ENCODE measurements at places on chromosomes 1 and 21.

- DNase-seq = no peak
Measured at GRCh38 chr1:225410036-225410435, 17.8 kb downstream of the LBR start.

GRCh38 chr1:177849579-177850290 is 120.1 kb downstream of the SEC16B start:
- no peak for DNase-seq

DNA sequence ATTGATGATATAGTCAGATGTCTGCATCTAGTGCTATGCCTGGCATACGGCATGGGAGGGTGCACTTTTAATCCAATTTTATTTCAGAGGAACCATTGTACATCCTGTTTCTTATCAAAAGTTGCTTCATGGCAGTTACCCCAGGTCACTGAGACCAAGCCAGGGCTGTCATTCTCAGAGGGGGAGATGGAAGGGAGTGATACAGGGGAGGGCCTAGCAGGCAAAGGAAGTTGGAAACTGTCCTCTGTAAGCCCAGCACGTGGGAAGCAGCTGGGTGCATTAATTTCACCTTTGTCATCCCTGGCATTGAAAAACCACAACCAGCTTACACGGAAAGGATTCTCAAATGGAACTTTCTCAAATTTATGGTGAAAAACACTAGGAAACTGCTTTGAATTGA is 458.7 kb upstream of the ADAMTS5 start:
- no peak for DNase-seq

GRCh38 chr1:234222561-234223280 is 150.5 kb upstream of the COA6 start:
- no peak for DNase-seq

DNA sequence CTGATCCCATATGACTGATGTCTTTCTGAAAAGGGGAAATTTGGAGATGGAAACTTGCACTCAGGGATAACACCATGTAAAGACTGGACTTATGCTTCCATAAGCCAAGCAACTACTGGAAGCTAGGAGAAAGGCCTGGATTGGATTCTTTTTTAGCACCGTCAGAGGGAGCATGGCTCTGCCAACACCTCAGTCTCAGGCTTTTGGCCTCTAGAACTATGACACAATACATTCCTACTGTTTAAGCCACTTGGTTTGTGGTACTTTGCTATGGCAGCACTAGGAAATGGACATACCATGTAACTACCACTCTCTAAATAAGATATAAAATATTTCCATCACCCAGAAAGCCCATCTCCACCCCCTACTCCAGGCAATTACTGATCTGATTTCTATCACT is 139.7 kb downstream of the CYYR1 start:
- DNase-seq = no peak
